ENCODE measurements at places on chromosomes 6 and 20.

DNA sequence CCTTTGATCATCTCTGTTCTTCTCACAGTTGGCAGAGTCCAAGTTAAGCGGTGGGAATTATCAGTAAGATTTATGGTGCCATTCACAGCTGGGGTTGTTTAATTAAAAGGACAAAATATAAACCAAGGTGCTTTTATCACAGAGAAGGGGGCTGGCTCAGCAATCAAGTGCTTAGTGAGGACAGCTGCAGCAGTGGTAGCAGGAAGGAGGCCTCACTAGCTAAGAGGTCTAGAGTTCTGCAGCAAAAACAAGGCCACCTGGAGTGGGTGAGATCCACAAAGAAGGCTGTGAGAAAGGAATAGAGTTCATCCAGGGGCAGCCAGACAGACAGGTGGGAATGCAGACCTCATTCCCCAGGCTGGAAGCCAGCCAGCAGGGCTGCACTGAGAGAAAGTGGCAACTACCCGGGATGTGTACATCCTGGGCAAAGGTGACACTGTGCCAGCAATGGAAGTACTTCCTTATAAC, 37.1 kb downstream of the PIGU start:
- DNase-seq: no peak

- no peak for DNase-seq
Observed at GRCh38 chr20:22566876-22567658, 17.3 kb downstream of the FOXA2 start.

GRCh38 chr6:11766043-11766442, 12.6 kb downstream of the ADTRP start:
- no peak for DNase-seq

- no peak for DNase-seq
Observed at GRCh38 chr6:43989581-43990146, 137.6 kb downstream of the MRPL14 start.

DNA sequence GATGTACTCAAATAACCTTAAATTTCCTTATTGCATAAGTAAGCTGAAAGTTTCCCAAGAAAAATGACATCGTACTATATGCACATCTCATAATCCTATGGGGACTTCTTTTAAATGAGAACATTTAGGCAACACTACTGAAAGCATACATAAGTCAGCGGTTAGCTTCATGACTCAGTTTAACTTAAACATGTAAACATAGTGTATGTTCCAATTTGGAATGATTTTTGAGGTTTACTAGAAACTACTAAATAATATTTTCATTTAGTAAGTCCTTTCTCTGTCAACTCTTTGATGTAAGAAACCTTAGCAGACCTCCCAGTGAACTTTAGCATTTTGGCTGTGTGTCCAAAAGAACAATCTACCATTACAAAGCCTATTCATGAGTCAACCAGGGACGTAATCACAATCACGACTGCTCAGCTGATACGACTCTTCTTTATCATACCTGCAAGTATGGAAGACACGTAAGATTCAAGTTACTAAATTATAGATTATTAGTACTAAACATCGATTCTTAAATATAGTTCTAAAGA, 19.3 kb downstream of the HIVEP2 start:
- DNase-seq: no peak
